ENCODE measurements at places on chromosomes 2 and 18. TPM values are rescaled to one million over a fixed set of nuclear protein-coding genes. Genes with fewer than 3 reads are reported as not detected.
A peak's percentile ranks its signal among the peaks of the same experiment; 100 is the strongest.

- no peaks in the 10 kb centered on the region for H3K36me3 ChIP-seq
- H3K27me3 ChIP-seq = no peaks in the 10 kb centered on the region
- no peak for DNase-seq
Observed at GRCh38 chr2:236184701-236185100, 16.5 kb upstream of the GBX2 start.

DNA sequence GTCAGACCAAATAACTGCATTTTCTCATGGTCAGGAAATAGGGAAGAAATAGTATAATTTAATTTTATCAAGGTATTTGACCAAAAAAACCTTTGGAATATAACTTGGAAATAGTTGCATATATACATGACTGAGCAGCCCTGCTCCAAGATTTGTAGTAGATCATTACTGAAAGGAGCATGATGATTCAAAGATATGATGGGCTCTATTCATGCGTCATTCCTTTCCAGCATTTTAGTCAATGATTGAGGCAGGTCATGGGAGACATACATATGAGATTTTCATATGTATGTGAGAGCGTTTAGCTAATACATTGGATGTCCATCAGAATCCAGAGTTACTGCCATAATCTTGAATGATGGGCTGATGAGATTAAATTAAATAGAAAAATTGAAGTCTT is 74.5 kb downstream of the CAB39 start:
- no peak overlapping the region for H3K4me3 ChIP-seq
- H3K27ac ChIP-seq = no peak overlapping the region
- no peak for DNase-seq
- no peaks in the 10 kb centered on the region for H3K27me3 ChIP-seq

DNA sequence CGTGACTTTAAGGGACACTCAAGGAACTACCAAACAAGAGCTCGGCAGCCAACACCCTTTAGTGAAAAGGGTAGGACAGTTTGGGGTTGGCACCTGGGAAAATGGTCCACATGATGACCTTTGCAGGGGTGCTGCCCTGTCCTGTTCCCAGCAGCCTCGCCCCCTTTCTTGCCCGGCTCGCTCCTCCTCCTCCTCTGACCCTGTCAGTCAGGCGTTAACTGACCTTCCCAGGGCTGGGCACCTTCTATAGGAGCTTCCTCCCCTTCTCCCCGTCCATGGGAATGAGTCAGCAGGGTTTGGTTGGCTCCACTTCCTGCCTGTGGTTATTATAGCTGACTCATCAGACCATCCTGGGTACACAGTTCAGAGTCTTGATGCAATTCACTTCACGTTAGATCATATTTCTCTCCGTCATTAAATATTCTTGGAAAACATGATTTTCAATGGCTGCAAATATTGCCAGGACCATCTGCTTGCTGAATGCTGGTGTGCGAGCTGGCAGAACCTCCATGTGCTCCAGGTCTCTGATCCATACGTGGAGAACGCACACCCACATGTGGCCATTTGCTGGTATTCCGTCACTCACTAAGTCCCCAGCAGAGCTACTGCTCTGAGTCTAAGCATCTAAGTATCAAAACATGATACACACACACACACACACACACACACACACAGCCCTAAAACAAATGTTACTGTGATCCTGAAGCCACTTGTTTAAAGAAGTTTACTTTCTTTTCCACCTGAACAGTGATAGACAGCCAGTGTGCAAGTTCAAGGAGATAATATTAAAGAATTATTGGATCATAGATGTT is 185.0 kb downstream of the ANAPC1 start:
- H3K27ac ChIP-seq = no peak overlapping the region
- H3K4me1 ChIP-seq = peaks cover 4% of the 10 kb centered on the region
- DNase-seq = peak; percentile 59
- no peak overlapping the region for H3K4me3 ChIP-seq
- no peaks in the 10 kb centered on the region for H3K27me3 ChIP-seq

DNA sequence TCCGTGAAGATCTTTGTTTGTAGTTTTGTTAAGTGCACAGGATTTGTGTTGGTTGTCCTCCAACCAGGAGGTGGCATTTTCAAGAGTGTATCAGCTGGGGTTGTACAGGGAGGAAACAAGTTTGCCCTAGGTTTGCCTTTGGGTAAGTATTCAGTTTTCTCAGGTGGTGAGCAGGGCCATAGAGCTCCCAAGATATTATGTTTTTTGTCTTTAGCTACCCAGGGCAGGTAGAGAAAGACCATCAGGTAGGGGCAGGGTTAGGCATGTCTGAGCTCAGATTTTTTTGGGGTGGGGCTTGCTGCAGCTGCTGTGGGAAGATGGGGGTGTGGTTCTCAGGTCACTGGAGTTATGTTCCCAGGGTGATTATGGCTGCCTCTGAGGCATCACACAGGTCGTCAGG is 191.6 kb downstream of the DCDC2C start:
- H3K4me1 ChIP-seq = no peaks in the 10 kb centered on the region
- H3K27ac ChIP-seq = no peak overlapping the region
- no peak for DNase-seq
- H3K27me3 ChIP-seq = no peaks in the 10 kb centered on the region
- no peaks in the 10 kb centered on the region for H3K36me3 ChIP-seq
- no peak overlapping the region for H3K4me3 ChIP-seq

DNA sequence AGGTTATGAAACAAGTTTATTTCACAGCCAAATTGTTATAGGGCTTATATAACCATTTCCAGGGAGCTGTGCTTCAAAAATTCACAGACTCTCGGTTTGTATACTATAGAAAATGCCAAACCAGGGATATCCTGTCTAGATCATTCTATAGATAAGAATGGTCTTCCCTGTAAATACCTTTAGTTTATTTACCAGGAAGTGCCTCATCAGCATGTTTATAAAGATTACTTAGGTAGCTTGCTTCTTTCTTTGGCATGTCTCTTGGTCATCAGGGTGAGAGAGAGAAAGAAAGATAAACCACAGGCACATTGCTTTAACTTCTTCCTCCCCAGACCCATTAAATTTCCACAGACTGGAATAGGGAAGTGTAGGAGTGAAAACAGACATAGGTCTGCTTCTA is 439.4 kb downstream of the SPAG16 start:
- H3K4me3 ChIP-seq = no peak overlapping the region
- peaks cover 1% of the 10 kb centered on the region for H3K36me3 ChIP-seq
- no peak for DNase-seq
- H3K4me1 ChIP-seq = no peaks in the 10 kb centered on the region
- H3K27me3 ChIP-seq = no peaks in the 10 kb centered on the region
- no peak overlapping the region for H3K27ac ChIP-seq

DNA sequence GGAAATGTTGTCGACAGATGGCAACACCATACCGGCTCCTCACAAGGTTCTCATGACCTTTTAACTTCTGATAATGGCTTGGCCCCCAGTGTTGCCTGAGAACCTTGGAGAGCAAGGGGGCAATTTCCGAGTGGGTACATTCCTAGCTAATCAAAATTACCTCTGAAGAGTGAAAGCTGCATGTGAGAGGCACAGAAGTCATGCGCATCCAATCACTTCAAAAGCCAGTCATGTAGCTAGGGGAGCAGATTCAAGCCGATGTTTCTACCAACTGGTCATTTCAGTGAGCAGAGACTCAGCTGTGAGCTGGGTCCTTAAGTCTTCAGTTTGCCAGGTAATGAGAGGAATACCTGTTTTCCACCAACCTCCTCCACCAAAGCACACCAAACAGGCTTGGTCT is 111.4 kb downstream of the LIPG start:
- no peaks in the 10 kb centered on the region for H3K27me3 ChIP-seq
- DNase-seq = no peak
- no peaks in the 10 kb centered on the region for H3K36me3 ChIP-seq
- H3K4me1 ChIP-seq = no peaks in the 10 kb centered on the region
- H3K4me3 ChIP-seq = no peak overlapping the region

GRCh38 chr2:96869281-96869821 is 529 bp downstream of the SEMA4C start:
- peaks cover 3% of the 10 kb centered on the region for H3K4me1 ChIP-seq
- peak overlapping the region; percentile 84 for H3K4me3 ChIP-seq

DNA sequence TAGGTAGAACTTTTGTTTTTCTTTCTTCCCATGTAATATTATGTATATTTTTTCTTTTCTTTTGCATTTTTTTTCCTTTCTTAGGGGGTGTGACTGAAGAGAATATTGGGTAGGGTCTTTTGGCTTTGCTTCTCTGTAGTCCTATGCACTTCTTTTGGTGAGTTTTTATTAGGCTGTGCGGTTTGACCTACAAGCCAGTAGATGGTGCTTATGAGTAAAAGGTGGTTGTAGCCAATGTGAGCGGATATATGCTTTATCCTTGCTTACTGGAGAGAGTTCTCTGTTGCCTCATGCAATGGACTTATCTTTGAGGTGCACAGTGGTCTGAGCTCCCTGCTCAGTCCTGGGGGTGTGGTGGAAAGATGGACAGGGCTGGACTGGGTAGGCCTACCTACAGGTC is 52.7 kb downstream of the DSEL start:
- no peak overlapping the region for H3K27ac ChIP-seq
- H3K4me3 ChIP-seq = no peak overlapping the region
- no peaks in the 10 kb centered on the region for H3K27me3 ChIP-seq
- no peak for DNase-seq
- H3K36me3 ChIP-seq = no peaks in the 10 kb centered on the region
- no peaks in the 10 kb centered on the region for H3K4me1 ChIP-seq

- H3K4me3 ChIP-seq = no peak overlapping the region
- H3K27ac ChIP-seq = no peak overlapping the region
- H3K4me1 ChIP-seq = no peaks in the 10 kb centered on the region
- DNase-seq = no peak
- H3K36me3 ChIP-seq = no peaks in the 10 kb centered on the region
Observed at GRCh38 chr2:199197448-199197847, 260.3 kb downstream of the SATB2 start.

DNA sequence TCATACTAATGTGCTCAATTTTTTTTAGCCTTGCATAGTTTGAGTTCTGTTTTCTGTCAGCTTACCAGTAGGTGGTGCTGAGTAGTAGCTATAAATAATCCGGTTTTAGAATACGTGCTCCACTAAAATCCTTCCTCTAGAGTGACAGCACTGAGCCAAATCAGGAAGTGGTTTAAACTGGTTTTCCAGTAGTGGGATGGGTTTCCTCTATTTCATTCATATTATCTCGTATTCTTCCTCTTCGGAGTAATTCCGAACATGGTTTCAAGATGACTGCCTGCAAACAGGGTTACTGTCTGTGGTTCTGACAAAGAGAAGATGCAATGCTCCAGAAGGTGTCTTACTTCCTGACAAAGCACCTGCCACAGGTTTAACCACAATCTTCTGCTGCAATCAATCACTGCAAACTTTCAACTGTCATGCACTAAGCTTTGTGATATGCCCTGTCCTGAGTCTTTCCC is 496.9 kb upstream of the VRK2 start:
- DNase-seq = no peak
- H3K27me3 ChIP-seq = no peaks in the 10 kb centered on the region
- peaks cover 7% of the 10 kb centered on the region for H3K36me3 ChIP-seq
- H3K4me3 ChIP-seq = no peak overlapping the region
- 0 out of 2 replicates have a peak, but pooled peaks cover 2% of the 10 kb centered on the region for H3K4me1 ChIP-seq

DNA sequence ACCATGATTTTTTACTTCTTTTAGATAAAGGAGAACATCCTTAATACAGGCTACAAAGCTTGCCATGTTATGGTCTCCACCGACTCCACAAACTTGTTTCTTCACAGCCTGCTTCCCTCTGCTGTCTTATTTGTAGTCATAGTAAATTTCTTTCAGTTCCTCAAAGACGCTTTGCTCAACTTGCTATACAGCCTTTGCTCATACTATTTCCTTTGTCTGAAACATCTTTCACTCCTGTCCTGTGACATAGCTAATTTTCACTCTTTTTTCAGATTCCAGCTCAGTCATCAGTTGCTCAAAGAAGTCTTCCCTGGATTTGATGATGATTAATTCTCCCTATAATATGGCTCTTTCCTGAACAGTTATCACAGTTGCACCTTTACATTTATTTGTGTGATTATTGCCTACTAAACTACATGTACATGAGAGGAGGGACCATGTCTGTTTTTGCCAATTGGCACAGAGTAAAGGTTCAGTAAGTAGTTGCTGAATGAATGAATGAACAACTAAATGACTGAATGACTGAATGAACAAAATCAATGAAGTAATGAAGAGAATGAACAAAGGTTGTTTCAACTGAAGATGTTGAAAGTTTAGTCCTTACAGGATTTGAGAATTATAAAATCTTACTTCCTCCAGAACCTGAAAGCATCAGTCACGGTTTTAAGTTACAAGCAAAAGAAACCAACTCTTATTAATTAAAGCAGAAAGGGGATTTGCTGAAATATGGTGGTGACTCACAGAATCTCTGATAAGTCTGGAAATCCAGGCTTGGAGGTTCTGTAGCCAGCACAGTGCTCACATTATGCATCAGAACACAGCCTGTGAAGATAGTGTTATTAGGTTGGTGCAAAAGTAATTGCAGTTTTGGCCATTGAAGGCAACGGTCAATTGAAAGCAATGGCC is 186.4 kb upstream of the FAM98A start:
- H3K27me3 ChIP-seq = no peaks in the 10 kb centered on the region
- no peak overlapping the region for H3K4me3 ChIP-seq
- H3K27ac ChIP-seq = no peak overlapping the region
- H3K4me1 ChIP-seq = no peaks in the 10 kb centered on the region
- no peaks in the 10 kb centered on the region for H3K36me3 ChIP-seq

The POTEJ gene
- total RNA-seq = not detected

The FLACC1 gene
- total RNA-seq = 0.42 TPM

DNA sequence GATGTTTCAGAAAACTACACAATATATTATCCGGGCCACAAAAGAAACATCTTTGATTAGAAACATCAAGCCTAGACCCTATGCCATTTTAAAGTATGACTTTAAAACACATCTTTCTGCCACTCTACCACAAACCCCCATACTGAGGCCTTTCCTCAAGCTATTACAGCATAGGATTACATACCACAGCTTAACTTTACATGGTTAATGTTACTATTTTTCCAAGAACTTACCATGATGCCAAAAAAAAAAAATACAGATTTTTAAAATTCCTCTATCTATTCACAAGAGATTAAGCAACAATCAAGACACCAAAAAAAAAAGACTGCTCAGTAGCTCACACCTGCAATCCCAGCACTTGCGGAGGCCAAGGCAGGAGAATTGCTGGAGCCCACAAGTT is 9.0 kb downstream of the NCKAP1 start:
- no peak overlapping the region for H3K27ac ChIP-seq
- no peak overlapping the region for H3K4me3 ChIP-seq
- no peak for DNase-seq
- no peaks in the 10 kb centered on the region for H3K4me1 ChIP-seq

The FHL2 gene
- total RNA-seq = 36.9 TPM

DNA sequence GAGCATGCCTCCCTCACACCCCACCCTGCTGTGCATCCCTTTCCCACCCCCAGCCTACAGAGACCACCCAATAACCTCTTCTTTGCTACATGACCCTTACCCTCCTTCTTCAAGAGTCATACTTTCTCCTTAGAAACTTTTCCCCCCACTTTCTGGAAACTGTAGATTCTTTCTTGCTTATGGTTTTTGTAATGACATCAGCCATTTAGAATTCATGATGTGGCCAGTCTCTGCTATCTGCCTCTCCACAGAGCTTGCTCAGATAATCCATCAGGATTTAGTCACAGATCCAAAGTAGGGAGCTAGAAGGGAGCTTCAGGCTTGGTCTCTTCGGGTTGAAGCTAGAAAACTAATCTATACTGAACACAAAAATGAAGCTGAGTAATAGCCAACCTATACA is 36.5 kb downstream of the GALM start:
- no peaks in the 10 kb centered on the region for H3K36me3 ChIP-seq
- H3K4me3 ChIP-seq = no peak overlapping the region
- H3K4me1 ChIP-seq = no peaks in the 10 kb centered on the region
- no peaks in the 10 kb centered on the region for H3K27me3 ChIP-seq

The ERFE gene
- total RNA-seq = 2.1 TPM

The STK39 gene
- total RNA-seq = 22.1 TPM
